ENCODE measurements at places on chromosomes 11 and 22.

- DNase-seq, result no peak
Observed at GRCh38 chr11:27153136-27153535, 112.5 kb downstream of the BBOX1 start.

GRCh38 chr11:21353425-21353824, 684.0 kb downstream of the NELL1 start:
- DNase-seq, result no peak

GRCh38 chr11:27907530-27907929, 200.4 kb downstream of the KIF18A start:
- no peak for DNase-seq

- DNase-seq, result no peak
Observed at GRCh38 chr22:46001426-46002106, 24.6 kb upstream of the WNT7B start.

DNA sequence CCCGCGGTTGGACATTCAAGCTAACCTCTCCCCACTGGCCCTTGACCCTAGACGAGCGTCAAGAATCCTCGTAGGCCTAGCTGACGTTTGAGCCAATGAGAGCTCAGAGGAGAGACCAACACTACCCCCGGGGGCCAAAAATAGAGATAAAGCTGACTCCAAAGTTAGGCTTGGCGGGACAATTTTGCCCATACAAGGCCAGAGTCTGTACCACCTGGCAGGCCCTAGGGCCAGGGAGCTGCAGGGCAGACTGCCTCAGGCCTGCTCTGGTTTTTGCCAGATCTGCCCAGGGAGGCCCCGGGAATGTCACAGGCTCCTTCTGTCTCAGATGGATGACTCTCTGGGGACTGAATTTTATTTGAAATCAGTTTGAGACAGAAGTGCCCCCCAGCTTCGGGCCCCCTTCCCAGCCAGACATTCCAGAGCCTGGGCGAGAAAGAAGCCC, 40.8 kb upstream of the ACCSL start:
- no peak for DNase-seq

GRCh38 chr11:120124355-120124754, 13.6 kb downstream of the TRIM29 start:
- DNase-seq, result no peak

DNA sequence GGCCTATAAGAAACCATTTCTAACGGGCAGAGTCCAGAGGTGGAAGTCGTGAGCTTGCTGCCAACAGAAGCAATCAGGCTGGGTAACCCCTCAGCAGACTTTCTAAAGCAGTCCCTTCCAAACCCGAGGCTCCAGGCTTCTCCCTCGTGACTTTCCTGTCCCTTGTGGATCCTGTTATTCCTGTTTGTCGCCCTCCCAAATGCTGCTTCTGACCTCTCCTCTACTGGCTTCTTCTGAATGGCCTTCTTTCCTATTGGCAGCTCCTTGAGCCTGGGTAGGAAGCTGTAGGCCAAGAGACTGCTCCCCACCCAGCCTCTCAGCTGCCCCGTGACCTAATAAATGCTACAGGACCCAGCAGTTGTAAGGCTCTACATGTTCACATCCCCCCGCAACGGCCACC, 35.0 kb downstream of the MAFF start:
- no peak for DNase-seq

GRCh38 chr11:81000735-81001134, 1559.9 kb upstream of the TENM4 start:
- DNase-seq, result no peak

DNA sequence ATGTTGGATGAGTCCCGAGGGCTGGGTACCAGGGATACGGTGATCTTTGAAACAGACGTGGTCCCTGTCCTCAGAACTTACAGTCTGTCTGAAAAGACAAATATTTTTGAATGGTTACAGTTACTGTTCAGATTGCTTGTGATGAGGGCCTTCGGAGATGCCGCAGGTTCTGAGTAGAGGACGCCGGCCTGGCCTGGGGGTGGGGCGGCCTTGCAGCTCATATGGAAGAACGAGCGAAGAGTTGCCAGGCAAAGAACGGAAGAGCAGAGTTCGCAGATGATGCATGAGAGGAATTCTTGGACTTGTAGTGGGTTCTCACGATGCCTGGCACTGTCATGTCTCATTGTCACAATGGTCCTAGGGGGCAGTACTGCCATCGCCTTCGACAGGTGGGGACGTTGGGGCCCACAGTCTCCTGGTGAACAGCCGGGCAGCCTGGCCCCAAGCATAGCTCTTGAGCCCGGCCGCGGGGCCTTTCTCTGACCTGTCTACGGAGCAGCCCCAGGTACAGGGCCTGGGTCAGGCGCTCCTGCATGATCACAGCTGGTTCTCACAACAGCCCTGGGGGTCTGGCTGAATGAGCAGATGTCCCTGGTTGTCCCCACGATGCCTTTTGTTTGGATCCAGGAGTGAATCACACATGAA, 60.9 kb upstream of the PARVG start:
- no peak for DNase-seq

DNA sequence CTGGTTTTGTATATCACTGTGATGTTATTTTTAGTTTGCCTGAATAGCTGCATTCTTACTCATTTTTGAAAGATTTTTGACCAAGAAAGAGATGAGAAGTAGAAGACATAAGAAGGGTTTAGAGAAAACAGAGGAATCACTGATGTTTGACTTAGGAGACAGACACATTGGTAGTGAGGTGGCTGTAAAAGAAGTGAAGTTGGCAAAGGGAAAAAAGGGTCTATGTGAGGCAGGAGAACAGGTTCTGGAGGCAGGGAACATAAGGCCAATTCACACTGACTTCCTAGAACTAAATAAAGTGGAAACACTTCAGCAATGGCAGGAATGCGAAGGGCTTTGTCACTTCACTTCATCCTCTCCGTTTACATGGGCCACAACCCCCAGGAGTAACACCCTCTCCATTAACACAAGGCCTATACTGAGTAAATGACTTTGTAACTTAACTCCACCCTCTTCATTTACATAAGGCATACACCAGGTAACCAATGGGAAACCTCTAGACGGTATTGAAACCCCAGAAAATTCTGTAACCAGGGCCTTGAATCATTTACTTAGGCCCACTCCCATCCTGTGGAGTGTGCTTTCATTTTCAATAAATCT, 36.5 kb downstream of the CTSC start:
- DNase-seq, result no peak

- no peak for DNase-seq
Observed at GRCh38 chr22:36927671-36928070, 14.2 kb downstream of the CSF2RB start.

GRCh38 chr11:1656670-1657069, 27.1 kb downstream of the KRTAP5-5 start:
- DNase-seq, result no peak

- DNase-seq, result no peak
Observed at GRCh38 chr22:20751185-20751851, 22.6 kb upstream of the SERPIND1 start.

- no peak for DNase-seq
Observed at GRCh38 chr11:26580929-26581328, 8.9 kb upstream of the MUC15 start.

DNA sequence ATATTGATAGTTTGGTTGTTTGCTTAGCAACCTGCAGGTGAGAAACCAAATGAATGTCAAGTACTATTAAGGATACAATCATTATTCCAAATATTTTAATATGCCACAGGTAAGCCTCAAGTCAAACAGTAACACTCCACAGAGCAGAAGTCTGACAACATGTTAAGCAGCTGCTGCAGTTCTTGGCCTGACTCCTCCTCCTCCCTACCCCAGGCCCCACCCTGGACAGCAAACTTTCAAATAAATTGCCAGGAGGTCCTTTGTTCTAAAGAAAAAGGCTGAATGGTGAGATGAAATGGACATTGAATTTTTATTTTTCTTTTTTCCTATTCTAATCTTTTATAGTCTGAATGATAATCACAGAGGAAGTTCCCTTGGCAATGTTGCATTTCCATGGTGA, 260.0 kb upstream of the POU2AF2 start:
- DNase-seq, result no peak

GRCh38 chr22:36461665-36462649, 19.5 kb downstream of the TXN2 start:
- DNase-seq, result no peak

DNA sequence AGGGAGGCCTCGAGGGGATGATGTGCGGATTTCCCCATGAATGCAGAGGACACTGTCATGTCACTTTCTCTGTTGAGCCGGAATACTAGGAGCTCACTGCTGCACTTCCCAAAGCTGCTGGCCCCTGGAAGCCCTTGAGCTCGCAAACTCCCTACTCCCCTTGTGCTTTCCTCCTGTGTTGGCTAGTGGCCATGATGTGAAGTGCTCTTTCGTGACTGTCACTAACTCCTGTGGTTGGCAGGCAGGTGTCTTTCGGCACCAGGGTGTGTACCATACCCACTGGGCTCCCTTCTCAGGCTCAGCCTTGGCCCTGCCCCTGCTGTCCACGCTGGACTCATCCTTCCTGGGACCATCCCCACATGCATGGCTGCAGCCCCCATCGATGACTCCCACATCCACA, 86.2 kb downstream of the BTBD10 start:
- no peak for DNase-seq

Measured in activated naive CD4-positive, alpha-beta T cell treated with anti-CD3 and anti-CD28 coated beads, Interleukin-2, amount 50 U/mL, for 16 hours (primary cell).